ENCODE measurements at places on chromosomes 7 and 10.

DNA sequence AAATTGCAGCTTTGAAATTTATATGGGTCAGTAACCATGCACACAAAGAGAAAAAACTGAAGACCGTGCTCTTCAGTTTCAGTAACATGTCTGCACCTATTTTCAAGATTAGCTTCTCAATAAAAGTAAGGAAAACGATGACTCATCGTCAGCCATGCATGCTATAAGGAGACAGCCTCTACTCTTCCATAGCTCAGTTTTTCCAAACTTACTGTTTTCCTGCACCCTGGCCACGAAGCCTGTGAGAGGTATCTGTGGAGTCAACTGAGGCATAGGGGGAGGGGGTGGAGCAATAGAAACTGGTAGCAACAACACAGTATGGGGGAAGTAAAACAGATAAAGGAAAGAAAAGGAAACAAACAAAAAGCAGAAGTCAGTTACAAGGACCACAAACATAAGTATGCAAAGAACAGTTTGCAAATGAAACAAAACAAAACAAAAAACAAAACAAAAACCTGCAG, 58.0 kb downstream of the PDSS1 start:
- no peak for DNase-seq

DNA sequence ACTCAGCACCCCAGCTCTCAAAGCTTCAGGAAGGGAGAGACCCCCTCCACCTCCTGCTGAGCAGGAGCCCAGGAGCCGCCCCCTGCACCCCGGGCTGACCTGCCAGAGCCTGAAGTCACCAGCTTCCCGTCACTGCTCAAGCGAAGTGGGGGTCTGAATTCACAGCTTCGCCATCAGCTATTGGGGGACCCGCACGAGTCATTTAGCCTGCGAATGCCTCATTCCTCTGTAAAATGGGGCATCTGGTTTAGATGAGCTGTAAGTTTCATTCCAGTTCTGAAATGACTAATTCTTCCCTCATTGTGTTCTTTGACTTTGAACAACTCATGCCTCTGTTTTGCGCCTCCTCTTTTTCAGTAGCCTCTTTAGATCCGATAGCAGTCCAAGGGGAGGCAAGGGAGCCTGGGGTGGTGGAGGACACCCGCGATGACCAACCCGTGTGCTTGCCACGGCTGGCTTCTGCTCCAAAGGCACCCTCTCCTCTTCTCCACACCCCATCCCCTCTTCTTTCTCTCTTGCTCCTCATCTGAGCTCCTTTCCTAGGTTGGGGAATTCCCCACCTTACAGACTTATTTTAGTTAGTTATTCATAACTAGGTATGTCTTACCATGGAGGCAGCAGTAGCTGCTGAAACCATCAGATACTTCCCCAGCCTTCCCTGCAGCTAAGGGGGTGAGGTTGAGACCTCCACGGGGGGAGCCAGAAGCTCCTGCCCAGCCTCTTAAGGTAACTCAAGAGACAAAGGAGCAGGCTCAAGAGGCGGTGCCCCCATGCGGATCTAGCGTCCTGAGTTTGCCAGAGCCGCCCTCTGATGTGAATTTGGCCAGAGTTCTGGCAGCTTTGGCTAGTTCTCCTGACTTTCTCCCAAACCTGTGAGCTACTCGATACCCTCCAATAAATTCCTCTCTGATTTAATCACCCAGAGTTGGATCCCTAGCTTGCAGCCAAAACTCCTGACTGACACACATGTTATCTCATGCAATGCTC, 47.7 kb downstream of the RBM17 start:
- DNase-seq, result no peak

GRCh38 chr10:110810625-110811024, 61.1 kb upstream of the PDCD4 start:
- DNase-seq, result no peak

- no peak for DNase-seq
These were observed 157.0 kb downstream of the NEBL start for GRCh38 chr10:20740120-20740519.

GRCh38 chr7:108118959-108119358, 11.2 kb downstream of the LAMB4 start:
- DNase-seq, result no peak

GRCh38 chr7:107972075-107972482, 30.9 kb downstream of the LAMB1 start:
- no peak for DNase-seq

DNA sequence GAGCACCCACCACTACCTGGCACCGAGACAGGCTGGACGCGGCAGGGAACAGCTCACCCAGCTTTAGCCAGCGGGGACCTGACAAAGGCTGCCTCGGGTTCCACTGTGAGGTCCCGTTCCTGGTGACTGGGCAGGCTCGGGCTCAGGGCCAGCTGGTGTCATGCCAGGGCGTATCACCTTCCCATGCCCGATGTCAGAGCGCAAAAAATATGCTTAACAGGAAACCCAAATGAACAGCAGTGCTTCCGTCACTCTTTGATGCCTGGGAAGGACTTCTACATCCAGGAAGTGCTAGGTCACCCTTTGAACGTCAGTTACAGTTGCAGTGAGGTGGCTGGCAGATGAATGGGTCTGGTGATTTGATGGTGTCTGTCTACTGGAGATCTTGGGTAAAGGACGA, 106.0 kb downstream of the ADARB2 start:
- no peak for DNase-seq

DNA sequence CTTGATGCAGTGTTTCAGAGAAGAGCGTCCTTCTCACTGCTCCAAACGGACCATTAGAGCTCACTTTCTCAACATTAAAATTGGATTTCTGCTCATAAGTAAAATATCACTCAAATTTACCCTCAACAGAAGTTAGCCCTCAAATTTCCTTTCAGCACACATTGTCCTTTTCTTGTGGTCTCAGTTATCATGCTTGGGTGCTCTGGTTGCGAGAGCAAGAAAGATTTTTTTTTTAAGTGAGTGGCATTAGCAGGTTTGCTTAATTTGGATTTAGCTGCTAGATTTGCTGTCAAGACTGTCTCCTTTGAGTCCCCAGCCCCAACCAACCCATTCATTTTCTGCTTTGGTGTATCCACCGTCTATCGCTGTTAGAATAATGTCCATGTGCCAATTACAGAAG, 2.6 kb upstream of the CH25H start:
- DNase-seq, result no peak

GRCh38 chr10:43584051-43584450, 9.6 kb upstream of the ZNF239 start:
- no peak for DNase-seq

DNA sequence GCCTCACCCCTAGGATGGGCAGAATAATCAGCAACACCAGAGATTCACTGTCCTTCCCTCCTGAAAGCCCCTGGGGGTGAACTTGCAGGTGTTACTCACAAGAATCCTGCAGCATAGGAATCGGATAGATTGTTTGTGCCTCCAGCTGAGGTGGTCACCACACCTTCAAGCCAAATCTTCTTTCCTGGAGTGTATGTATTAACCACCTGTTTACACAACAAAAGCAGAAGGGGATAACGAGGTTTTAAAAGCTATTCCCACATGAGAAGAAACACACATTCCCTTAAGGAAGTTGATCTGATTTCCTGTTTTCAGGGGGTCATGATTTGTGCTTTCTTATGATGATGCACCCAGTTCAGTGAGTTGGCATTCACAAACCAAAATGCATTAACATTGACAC, 173.8 kb upstream of the HPS1 start:
- no peak for DNase-seq

GRCh38 chr10:11017570-11018431, at the start of gene CELF2:
TSS of gene CELF2 (plus strand) at chr10:11017872. CDS start at chr10:11018090, 218 bp downstream.
- DNase-seq, result peak; percentile 12

GRCh38 chr10:61411706-61412105, 41.5 kb downstream of the TMEM26 start:
- no peak for DNase-seq

GRCh38 chr10:124704428-124705380, 39.5 kb downstream of the FAM53B start:
- no peak for DNase-seq

- DNase-seq, result no peak
These were observed 34.4 kb downstream of the HSPA12A start for GRCh38 chr10:116707981-116708380.

DNA sequence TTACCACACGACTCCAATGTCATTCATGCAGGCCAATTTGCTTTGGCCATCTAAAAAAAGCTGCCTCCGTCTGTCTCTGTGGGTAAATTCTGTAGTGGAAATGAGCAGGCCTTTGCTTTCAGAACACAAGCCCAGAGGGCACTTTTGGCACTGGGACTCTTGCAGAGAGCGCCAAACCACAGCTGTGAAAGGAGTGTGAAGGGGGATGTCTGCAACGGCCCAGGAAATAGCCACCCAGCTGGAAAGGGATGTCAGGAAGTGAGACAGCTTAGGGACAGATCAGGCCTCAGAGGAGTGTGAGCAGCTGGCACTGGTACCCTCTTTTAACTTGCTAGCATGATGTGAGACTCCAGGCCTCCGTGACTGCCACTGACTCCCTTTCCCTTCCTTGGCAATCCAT, 152.4 kb downstream of the DKK1 start:
- DNase-seq, result no peak

DNA sequence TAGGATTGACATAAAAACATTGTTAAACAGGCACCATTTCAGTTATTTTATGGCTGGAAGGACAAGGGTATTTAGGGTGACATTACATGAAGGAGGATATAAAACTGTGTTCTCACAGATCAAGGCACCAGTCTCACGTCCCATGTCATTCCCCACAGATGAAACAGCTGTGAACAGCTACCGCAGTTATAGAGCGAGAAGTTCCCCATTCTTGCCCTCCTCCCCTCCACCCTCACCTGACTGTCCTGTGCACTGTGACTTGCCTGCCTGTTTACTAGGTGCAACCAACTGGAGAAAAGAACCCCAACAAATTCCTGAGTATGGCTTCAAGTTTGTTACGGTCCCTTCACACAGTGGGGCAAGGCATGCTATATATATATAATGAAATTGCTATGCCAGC, 141.6 kb downstream of the SND1 start:
- DNase-seq, result no peak

- no peak for DNase-seq
These were observed 571.8 kb downstream of the CCSER2 start for GRCh38 chr10:84900141-84900540.

GRCh38 chr7:150324373-150324961, 1.1 kb upstream of the ACTR3C start:
- no peak for DNase-seq
